ENCODE measurements at places on chromosomes 4 and X.
A peak's percentile ranks its signal among the peaks of the same experiment; 100 is the strongest.

DNA sequence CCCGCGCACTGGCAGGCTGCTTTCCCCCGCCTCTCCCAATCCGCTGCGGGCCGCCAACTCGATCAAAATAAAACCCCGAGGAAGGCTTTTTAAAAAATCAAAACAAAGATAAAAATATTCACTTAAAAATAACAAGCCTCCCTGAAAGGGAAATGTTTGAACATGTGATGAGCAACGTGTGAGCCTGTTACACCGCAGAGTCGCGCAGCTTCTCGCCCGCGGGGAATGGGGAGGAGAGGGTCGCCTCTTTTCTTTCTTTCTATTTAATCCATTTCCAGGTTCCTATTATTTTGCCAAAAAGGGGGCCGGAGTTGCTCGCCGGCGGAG, 326.0 kb upstream of the F9 start:
- DNase-seq: no peak

GRCh38 chr4:137075586-137075985, 456.7 kb downstream of the PCDH18 start:
- no peak for DNase-seq

- DNase-seq: no peak
Measured at GRCh38 chr4:119841361-119841760, 212.8 kb upstream of the PDE5A start.

- DNase-seq: no peak
Measured at GRCh38 chrX:120269373-120270035, 18.9 kb downstream of the ZBTB33 start.

DNA sequence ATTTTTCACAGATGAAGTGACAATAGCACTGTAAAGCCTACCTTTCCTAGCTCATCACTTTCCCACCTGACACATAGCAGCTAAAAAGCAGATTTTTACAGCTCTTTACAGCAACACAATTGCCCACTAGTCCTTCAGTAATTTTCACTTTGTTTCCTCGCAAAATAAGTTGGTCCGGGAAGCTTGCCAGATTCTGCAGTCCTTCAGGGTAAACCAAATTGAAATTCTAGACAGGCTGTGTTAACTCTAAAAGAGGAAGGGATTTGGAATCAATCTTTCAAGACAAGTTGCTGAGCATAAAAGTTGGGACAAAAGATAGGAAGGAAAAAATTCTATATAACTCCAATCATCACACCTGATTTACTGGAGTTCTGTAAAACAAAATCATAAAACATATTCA, 8.7 kb downstream of the C1QTNF7 start:
- DNase-seq: no peak

DNA sequence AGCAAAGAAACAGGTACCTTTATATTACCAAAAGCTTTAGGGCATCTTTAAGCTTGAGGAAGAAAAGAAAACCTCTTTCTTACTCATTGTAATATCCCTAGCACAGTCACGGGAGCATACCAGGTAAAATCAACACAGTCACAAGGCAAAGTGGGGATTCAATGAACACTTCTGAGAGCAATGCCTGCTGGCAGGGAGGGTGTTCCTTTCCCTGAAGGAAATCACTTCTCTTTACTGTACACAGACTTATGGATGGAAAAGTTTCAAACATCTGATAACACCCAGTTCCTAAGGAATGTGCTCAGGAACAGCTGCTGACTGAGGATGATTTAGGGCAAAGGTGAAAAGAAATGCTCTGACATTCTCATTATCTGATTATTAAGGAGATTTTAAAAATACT, 94.8 kb downstream of the MAML3 start:
- no peak for DNase-seq

GRCh38 chrX:30971774-30972603, 82.9 kb upstream of the TAB3 start:
- DNase-seq: peak; percentile 11

GRCh38 chr4:77336411-77337142, 179.6 kb downstream of the CCNG2 start:
- no peak for DNase-seq

DNA sequence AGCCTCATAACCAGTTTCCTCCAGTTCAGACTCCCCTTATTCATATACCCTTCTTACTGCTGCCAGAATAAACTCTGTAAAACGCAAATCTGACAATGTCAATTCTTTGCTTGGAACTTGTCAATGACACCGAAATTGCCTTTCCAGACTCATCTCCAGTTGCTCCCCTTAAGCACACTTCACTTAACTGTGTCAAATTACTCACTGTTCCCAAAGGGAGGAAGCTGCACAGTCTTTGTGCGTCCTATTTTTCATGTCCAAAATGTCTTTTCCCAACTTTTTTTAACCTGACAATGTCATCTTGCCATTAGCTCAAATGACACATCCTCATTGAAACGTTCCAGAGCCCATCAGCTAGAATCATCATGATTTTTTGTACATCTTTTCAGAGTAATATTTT, 867.3 kb downstream of the RPA4 start:
- DNase-seq: no peak

GRCh38 chrX:6898371-6898770, 249.1 kb upstream of the STS start:
- DNase-seq: no peak

DNA sequence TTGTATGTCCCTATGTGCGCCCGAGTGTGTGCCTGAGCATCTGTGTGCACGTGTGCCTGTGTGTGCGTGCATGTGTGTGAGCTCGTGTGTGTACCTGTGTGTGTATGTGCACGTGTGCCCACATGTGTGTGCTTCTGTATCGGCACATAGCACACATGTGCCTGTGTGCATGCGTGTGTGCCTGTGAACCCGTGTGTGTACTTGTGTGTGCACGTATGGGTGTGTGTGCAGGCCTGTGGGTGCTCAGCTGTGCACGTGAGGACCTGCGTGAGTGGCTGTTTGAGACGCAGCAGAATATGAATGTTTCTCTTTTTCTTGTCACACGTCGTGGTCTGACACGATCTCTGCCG, 4.3 kb downstream of the AKAP17A start:
- no peak for DNase-seq

- DNase-seq: peak; percentile 5
Measured at GRCh38 chr4:4995103-4995907, 24.0 kb downstream of the CYTL1 start.

DNA sequence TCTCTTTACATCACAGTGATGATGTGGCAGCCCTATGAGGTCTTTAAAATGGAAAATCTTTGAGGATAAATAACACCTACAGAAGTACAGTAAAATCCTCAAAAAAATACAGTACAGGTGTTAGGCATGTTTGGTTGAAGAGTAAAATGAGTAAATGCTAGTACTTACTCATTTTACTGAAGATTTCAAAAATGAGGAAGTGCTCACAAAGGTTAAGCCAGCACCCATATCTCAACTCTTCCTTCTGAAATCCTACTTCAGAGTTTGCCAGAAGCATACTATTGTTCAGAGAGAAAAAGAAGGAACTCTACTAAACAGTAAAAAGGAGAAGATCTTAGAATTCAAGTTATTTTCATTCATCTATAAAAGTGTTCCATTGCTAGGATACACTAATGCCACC, 130.9 kb downstream of the CBR4 start:
- DNase-seq: no peak

DNA sequence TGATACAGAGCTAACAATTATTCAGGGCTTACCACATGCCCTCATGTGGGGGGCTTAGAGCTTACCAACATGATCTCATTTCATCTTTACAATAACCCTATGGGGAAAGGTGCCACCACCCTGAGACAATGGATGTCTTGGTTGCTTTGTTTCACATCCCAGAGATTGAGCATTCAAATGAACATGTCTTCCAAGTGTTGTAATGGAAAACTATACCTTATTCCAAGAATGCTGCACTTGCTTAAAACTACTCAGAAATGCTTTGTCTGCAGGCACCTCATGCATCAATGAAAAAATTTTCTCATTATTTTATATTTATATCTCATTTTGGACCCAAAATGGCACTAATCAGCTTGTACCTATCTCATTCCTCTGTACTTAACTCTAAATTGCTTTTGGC, 34.6 kb downstream of the BCLAF3 start:
- DNase-seq: no peak

DNA sequence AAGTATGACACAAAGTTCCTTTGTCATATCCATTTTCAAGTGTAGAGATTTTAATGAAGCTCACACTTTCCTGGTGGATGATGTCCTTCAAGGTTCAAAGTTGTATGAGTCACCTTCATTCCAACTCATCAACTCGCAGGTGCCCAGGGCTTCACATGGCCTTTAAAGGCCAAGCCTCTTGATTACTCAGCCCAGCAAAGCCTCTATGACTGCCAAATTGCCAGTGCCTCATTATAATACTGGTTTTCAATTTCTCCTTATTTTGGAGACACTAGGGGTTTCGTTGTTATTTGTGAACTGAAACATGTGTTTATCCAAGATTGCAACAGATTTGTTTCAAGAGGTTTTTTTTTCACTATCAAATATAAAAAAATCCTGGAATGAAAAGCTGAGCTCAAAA, 45.9 kb upstream of the PPP3CA start:
- no peak for DNase-seq

DNA sequence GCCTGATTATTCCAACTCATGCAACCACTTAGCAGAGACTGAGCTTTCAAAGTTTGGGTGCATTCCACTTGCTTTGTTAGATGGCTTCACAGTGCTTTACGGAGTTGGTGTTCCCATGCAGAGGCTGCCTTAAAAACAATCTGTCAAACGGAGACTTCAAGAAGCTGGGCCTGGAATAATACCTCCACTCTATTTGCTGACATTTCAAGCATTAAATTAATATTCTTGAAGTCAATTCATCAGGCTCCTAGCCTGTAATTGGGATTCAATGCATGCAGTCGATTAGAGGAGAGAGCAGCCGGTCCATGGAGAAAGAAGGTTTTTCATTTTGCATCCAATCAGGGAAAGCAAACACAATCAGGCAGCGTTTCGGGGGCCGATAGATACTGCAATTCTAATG, 314.7 kb upstream of the PRKX start:
- no peak for DNase-seq

DNA sequence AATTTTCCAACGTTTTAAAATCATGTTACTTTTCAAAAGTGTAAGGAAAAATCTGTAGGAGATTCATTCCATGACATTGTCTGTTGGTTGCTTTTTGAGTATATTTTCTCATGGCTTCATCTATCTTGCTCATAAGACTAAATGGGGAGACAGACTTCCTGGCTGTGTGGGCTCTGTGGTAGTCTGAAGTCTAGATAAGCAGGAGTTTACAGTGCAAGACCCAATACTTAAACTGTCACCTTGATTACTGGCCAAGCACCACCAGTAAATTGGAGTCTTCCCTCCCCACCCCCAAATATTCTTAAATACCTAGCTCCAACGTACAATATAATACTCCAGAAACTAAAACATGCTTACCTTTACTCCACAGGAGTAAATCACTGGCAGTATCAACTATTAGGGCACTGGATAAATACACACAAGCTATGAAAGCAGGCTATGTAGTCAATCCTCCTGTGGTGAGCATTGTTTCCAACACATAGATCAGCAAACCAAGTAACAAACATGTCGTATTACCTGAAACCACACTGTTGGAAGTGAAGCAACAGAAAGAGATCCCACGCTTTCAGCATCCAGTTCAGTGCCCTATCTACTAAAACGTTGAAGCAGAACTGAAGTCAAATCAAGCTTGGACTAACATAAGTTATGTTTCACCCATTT, 6.2 kb downstream of the HNRNPD start:
- no peak for DNase-seq

DNA sequence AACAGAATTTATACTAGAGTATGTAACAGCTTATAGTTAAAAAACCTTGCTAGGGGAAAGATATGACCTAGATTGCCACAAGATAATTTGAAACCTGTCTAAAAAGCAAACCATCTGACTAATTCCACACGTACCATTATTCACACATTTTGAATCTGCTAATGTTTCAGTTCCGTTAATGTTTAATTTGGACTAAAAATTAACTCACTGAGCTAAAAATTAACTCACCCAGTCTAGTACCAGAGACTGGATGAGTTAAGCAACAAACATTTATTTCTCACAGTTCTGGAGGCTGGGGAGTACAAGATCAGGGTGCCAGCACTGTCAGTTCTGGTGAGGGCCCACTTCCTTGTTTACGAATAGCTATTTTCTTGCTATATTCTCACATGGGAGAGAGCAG, 231.5 kb upstream of the DIAPH2 start:
- DNase-seq: no peak

DNA sequence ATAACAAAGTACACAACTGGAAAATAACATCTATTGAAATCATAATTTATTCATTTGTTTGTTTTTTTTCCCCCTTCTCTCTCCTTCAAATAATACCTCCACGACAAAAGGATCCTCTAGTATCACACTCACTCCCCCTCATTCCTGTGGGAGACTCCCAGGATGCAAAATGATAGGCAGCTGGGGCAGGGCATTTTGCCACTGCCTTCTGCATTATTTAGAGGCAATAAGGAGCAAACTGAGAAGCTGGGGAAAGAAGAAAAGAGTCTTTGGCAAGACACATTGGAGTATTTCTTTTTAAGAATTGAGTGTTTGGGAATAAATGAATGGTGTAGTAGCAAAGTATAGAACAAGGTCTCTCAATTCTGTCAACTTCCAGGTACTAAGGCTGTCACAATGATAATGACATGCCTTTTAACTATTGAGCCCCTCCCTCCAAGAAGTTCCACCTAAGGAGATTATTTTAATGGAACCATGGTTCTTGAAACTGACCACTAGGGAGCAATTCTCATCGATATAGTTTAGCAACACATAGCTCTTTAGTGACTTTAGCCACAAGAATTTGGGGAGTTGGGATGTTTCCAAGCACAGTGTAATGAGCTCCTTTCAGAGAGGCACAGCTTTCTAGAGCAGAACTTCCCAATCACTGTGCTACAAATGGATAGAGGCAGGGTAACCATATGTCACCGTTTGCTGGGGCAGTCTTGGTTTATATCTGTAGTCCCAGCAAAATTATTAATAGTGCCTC, 303.3 kb downstream of the FRMPD4 start:
- DNase-seq: no peak

- DNase-seq: no peak
Measured at GRCh38 chr4:37825968-37826294, 555 bp upstream of the PGM2 start.

GRCh38 chr4:190019023-190019858, 7.8 kb downstream of the FRG2 start:
- no peak for DNase-seq

DNA sequence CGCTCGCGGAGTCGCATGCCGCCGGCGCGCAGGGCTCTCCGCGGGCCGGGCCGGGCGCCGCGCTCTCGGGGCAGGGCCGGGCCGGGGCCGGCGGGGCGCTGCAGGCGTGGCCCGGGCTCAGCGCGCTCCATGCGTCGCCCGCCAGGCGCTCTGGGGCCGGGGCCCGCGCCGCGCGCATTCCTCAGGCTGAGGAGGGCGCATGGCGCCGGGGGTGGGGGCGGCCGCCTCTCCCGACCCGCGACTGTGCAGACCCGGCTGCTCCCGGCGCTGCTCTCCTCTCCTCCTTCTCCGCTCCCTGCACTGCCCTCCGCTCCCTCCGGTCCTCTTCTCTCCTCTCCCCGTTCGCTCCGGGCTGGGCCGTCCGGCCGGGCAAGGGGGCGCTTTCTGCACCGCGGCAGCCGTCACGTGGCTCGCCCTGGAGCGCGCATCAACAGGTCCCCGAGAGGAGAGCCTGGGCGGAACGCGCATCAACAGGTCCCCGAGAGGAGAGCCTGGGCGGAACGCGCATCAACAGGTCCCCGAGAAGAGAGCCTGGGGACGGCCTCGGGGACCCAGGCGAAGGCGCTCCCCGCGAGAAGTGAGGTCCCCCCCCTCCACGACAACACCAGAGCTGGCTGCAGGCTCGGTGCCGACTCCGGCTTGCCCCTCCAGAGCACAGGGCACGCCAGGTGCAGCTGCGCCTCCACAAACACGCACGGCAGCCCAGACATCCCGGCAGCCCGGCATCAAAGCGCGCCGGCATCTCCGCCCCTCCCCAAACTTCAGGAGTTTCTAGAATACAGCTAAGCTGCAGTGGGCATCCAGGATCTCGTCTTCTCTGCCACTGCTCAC, 12.9 kb downstream of the PPP2R3B start:
- DNase-seq: no peak

- DNase-seq: no peak
Measured at GRCh38 chr4:138226351-138226750, 15.8 kb downstream of the SLC7A11 start.
